ENCODE measurements at places on chromosomes 16 and 17.
A peak's percentile ranks its signal among the peaks of the same experiment; 100 is the strongest.

- no peak for DNase-seq
Measured at GRCh38 chr16:77468831-77469230, 34.0 kb upstream of the ADAMTS18 start.

- DNase-seq, result no peak
Measured at GRCh38 chr17:41873559-41874292, 8.5 kb upstream of the KLHL11 start.

DNA sequence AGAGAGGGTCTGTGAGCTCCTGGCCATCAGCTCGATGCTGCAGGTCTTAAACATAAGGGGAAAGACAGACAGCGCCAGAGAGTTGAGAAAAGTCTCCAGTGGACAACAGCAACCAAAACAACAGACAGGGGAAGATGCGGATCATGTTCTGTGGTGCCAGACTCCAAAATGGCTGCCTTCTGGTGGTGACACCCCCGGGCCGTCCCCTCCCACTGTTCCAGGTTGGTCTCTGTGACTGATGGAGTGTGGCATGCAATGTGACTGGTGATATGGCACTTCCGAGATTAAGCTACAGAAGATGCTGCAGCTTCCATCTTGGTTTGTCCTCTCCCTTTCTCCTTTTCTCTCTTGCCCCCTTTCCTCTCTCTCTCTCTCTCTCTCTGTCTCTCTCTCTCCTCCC lies 40.4 kb upstream of the RBFOX3 start:
- DNase-seq, result no peak

GRCh38 chr16:87956365-87957231 lies 5.4 kb downstream of the BANP start:
- peak; percentile 81 for DNase-seq

GRCh38 chr17:49676276-49676868 lies 1.5 kb downstream of the SPOP start:
- DNase-seq, result peak; percentile 91

GRCh38 chr17:10993126-10993525 lies 155.2 kb upstream of the PIRT start:
- no peak for DNase-seq

DNA sequence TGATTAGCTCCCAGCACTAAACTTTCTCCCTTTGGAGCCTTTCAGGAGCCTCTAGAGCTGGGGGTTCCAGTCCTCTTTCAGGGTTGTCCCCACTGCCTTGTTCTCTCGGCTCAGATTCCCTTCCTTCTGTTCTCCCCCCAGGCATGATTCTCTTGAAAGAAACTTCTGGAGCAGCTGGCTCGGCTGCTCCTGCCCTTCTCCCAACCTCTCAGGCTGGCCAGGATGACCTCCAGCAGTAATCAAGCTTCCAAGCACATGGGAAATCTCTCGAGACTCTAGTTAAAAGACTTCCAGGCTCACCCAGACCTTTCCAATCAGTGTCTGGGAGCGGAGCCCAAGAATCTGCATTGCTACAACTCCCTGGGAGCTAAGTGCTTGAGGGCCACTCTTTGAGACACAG lies 3.6 kb downstream of the SDK2 start:
- no peak for DNase-seq

GRCh38 chr17:27553019-27553511 lies 77.9 kb upstream of the LGALS9 start:
- DNase-seq, result no peak

- no peak for DNase-seq
Measured at GRCh38 chr16:30063278-30063892, 2.2 kb upstream of the ALDOA start.

DNA sequence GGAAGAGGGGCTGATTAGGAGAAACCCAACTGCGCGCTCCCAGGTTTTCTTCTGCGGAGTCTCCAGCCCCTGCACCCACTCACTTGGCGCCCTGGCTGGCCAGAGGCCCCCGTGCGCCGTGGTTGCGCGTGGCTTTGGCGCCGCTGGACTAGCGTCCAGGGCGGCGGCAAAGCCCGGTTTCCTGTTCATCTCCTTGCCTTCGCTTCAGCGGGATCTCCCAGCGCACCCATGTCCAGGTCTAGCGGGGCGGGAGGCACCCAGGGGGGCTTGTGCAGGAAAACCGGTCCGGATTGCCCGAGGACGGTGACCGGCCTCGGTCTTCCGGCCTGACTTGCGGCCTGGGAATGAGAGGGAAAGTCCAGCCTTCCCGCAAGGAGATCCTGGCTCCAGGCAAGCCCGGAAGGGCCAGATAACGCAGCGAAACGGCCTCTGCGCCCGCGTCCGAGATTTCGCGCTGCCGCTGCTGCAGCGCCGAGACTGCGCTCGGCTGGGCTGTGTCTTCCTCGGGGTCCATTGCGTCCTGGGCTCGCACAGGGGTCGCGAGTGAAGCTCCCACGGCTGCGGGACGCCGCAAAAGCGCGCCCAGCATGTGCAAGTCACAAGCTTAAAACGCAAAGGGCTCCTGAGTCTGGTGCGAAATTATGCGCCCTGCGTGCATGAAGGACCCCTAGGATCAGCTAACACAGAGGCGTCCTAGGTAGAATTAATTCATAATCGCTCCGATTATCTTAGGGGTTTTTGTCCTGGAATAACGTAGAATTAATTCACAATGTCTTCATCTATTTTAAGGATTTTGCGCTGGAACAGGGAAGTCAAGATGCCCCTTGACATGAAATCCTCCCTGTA lies 5.7 kb downstream of the FOXF1 start:
- DNase-seq, result no peak

DNA sequence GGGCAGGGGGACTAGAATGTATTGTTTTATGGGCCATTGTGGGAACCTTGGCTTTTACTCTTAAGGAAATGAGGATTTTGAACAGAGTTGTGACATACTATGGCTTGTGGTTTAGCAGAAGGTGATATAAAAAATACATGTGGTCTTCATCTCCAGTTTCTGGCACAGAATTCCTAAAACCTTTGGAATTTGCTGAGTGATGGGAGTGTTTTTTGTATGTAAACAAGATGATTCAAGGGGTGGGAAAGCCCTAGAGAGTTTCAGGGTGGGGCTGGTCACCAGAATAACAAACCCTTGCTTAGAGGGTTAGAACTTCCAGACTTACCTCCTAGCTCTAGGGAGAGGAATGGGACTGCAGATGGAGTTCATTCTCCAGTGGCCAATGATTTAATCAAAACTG lies 316.1 kb downstream of the PHKB start:
- no peak for DNase-seq

DNA sequence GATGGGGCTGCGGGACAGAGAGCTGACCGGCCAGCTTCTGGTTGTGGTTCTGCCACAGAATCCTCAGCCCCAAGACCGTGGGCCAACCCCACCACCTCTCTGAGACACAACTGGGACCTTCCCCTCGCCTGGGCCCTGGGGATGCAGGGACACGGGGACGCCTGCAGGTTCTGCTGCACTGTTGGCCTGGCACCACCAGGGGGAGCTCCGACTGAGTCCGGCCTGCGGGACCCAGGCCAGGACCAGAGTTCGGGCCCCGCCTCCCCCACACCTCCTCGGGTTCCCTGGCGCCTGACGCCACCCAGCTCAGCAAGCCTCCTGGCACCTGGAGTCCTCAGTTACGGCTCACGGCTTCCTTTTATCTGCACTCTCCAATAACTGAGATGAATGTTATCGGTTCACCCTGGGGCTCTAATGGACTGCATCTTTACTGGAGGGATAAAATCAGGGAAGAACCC lies 27.3 kb downstream of the TBC1D16 start:
- peak; percentile 75 for DNase-seq

- DNase-seq, result no peak
Measured at GRCh38 chr17:17386094-17386800, 83.1 kb downstream of the NT5M start.

GRCh38 chr17:45784293-45784740 lies at the start of gene CRHR1:
TSS of gene CRHR1 (plus strand) at chr17:45784320. CDS start at chr17:45784545, 225 bp downstream.
- no peak for DNase-seq

GRCh38 chr16:1613211-1613622 lies 1.1 kb downstream of the CRAMP1 start:
- DNase-seq, result no peak

- no peak for DNase-seq
Measured at GRCh38 chr17:58402679-58403078, 14.7 kb downstream of the RNF43 start.

DNA sequence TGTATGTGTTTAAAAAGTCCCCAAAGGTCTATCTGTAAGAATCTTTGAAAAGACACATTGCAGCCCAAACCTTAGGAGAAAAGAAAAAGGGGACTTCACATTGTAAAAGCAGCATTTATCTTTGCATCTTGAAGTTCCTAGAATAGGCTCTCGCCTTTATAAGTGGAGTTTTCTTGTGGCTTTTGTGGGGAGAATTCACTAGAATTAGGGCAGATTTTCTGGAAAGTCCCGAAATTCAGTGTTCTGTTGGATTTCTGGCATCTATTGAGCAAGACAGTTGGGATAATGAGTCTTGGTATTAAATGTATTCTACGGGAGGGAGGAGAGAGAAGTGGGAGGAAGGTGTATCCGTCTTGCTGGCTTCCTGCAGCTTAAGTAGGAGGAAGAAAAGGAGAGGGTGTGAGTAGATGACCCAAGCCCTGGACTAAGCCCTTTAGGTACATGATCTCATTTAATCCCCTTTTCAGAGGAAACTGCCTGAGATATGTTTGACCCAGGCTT lies 62.6 kb downstream of the PRKCA start:
- peak; percentile 47 for DNase-seq

- no peak for DNase-seq
Measured at GRCh38 chr17:38685491-38685890, 10.7 kb upstream of the EPOP start.

GRCh38 chr17:72987166-72987565 lies 105.3 kb downstream of the SLC39A11 start:
- DNase-seq, result no peak

DNA sequence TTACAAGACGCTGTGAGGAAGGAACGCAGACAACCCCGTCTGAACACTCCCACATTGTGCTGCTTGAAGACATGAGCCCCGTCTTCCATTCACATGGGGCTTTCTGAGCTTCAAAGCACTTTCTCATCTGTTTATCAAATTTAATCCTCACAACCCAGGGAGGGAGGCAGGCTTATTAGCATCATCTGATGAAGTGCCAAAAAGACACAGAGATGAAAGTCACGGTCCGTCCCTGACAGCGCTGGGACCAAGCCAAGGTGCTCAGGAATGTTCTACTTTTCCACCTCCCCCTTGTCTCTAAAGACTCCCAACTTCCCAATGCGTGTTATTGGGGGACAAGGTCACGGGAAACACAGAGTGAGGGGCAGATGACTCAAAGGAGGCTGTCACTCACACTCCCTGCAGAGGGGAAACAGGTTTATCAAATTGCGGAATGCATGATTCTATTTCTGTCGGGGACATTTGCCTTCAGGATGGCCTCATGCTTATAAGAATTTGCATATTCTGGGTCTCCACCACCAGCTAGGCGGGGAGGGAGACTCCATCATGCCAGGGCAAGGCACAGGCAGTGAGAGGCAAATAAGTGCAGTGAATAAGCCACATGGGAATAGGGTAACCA lies 10.7 kb downstream of the XYLT1 start:
- DNase-seq, result peak; percentile 34

DNA sequence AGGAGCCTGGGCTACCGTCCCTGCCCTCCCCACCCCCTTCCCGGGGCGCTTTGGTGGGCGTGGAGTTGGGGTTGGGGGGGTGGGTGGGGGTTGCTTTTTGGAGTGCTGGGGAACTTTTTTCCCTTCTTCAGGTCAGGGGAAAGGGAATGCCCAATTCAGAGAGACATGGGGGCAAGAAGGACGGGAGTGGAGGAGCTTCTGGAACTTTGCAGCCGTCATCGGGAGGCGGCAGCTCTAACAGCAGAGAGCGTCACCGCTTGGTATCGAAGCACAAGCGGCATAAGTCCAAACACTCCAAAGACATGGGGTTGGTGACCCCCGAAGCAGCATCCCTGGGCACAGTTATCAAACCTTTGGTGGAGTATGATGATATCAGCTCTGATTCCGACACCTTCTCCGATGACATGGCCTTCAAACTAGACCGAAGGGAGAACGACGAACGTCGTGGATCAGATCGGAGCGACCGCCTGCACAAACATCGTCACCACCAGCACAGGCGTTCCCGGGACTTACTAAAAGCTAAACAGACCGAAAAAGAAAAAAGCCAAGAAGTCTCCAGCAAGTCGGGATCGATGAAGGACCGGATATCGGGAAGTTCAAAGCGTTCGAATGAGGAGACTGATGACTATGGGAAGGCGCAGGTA lies 762 bp downstream of the CDK12 start:
- no peak for DNase-seq

- DNase-seq, result peak; percentile 34
Measured at GRCh38 chr16:30761427-30761927, 385 bp downstream of the CFAP119 start.

GRCh38 chr17:40469805-40470675 lies 26.8 kb downstream of the IGFBP4 start:
- no peak for DNase-seq

DNA sequence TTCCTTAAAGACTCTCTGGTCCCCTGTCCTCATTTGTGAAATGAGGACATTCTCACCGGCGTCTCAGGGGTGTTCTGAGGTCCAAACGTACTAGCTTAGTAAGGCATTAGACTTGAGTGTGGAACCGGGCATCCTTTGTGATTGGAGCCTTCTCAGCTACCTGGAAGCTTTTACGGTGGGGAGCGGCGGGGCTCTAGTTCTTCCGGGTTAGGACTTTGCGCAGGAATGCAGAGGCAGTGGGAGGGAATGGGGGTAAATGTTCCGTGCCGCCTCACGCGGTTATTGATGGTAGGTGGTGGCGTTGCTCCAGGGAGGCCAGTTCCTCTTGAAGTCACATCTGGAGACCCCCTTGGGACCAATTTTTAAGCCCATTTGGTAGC lies 113.6 kb downstream of the SNX29 start:
- DNase-seq, result no peak

- no peak for DNase-seq
Measured at GRCh38 chr16:4911970-4912386, 25.0 kb downstream of the PPL start.

DNA sequence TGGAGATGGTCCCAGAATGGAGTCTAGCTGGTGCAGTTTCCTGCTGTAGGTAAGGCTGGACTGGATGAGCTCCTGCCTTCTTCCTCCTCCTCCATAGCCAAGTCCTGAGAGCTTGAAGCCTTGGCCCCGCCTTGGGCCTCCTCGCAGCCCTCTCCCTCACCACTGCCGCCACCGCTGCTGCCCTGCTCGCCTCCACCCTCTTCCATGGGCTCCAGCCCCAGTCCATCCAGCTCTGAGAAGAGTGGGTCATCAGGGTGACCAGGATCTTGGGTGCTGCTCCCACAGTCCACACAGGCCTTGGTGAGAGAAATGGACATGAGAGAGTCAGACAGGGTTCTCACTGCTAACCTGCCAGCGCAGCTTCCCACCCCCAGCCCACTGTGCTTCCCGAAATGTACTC lies 11.2 kb downstream of the PER1 start:
- DNase-seq, result peak; percentile 23

DNA sequence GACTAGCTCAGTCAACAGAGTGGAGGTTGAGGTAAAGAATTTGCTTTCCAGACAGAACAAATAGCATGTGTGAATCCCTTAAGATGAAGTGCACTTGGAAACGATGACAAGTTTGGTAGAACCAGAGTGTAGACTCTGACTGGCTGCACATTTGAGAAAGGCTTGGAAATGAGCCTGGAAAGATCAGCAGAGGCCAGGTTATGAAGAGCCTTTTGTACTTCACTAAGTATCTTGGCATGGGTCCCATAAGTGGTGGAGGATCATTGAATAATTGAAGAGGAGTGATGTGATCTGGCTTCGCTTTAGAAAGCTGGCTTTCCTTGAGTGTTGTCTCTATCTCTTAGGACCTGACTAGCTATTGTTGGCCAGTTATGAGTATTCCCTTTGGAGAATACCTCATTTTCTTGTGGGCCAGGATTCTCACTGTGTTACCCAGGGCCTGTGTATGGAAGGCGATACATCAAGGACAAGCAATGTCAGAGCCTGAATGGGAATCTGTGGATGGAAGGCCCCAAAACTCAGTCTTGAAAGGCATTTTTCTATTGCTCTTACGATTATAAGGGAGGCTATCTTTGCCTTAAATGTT lies 329.8 kb downstream of the UTP18 start:
- DNase-seq, result no peak

- no peak for DNase-seq
Measured at GRCh38 chr17:63430223-63430622, 15.9 kb downstream of the CYB561 start.

Measured in CD4-positive, alpha-beta T cell treated with Interleukin-4 for 1 hour (primary cell).